Epithelial cell of umbilical artery (primary cell): ENCODE measurements at places on chromosomes 6 and 20. TPM values are rescaled to one million over a fixed set of nuclear protein-coding genes. Genes with fewer than 3 reads are reported as not detected.

The MMS22L gene
- total RNA-seq: 14.6 and 24.5 TPM in 2 replicates

The OVOL2 gene
- total RNA-seq: not detected in 2 replicates

The GPX5 gene
- total RNA-seq: not detected in 2 replicates

The CRISP2 gene
- under 0.01 TPM in 1 of 2 replicates, not detected in the other for total RNA-seq

The DZANK1 gene
- 0.46 and 0.65 TPM in 2 replicates for total RNA-seq
